ENCODE measurements at places on chromosomes 7 and 10.
A peak's percentile ranks its signal among the peaks of the same experiment; 100 is the strongest.

- no peak for DNase-seq
These were observed at the start of gene COPS6 for GRCh38 chr7:100088621-100089457. TSS of gene COPS6 (plus strand) at chr7:100088969. CDS start at chr7:100088991, 22 bp downstream.

- DNase-seq: no peak
These were observed 58.6 kb upstream of the SDK1 start for GRCh38 chr7:3242398-3242972.

DNA sequence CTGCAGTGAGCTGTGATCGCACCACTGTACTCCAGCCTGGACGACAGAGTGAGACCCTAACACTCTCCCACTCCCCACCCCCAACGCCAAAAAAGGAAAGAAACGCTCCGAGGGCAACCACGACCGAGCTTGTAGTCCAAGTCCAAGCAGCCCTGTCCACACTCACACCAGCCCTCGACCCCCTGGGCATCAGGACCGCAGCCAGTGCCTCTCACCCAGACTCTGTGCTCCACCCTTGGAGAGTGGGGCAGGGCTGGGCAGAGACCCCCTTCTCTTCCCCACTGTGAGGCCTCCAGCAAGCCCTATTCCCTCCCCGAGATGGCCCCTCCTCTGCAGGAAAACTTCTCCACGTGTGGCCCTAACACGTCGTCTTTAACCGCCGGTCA is 82.6 kb downstream of the FOXL3 start:
- no peak for DNase-seq

- DNase-seq: no peak
These were observed 54.9 kb downstream of the ZNF800 start for GRCh38 chr7:127337581-127337980.

GRCh38 chr7:141057788-141058187 is 16.1 kb upstream of the TMEM178B start:
- no peak for DNase-seq

GRCh38 chr7:24702755-24703154 is 54.5 kb downstream of the GSDME start:
- DNase-seq: no peak

DNA sequence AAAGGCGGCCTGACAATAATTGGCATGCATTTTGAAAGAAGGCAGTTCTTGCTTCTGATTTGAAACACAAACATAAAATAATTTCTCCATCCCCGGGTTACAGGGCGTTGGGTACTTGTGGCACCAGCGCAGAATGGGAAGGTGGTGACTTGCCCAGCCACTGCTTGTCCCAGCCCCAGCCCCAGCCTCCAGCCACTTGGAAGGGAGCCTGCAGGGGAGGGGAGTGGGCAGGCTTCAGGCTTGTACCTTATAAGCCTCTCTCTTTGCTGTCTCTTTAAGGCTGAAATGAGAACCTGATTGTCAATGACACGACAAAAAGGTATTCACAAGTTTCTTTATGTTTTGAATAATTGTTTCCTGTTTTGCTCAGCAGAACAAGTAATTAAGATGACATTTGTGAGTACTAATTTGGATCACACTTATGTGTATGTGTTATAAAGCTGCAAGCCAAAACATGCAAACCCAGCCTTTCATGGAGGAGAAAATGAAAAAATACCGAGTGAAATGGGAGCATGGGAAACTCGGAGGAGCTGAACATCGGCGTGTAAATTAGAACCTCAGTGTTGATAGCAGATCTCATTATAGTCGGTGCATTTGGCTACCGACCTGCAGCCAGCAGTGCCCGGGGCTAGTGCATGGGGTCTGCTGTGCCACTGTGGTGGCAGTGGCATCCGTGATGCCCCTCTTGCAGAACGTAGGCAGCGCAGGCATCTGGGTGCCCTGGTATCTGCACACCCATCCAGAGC is 129.9 kb downstream of the EBF3 start:
- no peak for DNase-seq

- peak; percentile 37 for DNase-seq
These were observed 108.6 kb downstream of the NSUN6 start for GRCh38 chr10:18542832-18543231.

DNA sequence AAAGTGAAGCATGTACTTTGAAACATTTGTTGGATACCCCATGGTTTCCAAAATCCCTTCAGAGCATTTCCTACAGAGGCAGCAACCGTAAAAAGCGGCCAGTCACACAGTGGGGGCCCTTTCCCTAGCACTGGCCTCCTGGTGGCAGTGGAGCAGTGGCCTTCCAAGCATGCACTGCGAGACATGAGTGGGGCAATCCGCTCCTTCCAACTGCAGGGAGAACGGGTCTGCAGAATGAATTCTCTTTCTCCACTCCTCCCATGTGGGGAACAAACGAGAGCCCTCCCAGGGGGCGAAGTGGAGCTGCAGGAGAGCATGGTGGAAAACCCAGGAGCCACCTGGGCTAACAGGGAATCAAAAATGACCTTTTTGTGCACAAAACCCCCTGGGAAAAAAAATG is 542.9 kb upstream of the GALNT17 start:
- no peak for DNase-seq

GRCh38 chr7:38512704-38513103 is 118.5 kb downstream of the AMPH start:
- no peak for DNase-seq

Data from kidney epithelial cell (primary cell).